DMS 273 treated with DMSO at 0.1 percent for 48 hours (cell line): ENCODE measurements at places on chromosomes 16 and 17.
A peak's percentile ranks its signal among the peaks of the same experiment; 100 is the strongest.

DNA sequence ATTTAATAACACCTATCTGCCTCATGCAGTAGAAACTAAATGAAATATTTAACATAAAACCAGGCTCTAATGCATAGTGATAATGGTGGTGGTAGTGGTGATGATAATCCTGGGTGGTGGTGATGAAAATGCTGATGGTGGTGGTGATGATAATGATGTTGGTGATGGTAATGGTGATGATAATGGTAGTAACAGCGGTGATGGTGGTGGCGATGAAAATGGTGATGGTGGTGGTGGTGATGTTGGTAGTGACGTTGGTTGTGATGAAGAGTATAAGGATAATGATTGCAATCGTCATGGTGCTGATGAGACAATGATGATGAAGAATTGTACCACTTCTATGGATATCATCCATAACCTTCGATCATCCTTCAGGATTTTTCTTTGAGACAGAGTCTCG lies 173.7 kb upstream of the CDH11 start:
- no peak for DNase-seq

- DNase-seq, result no peak
Observed at GRCh38 chr17:17545031-17545820, 46.3 kb downstream of the PEMT start.

- DNase-seq, result no peak
Observed at GRCh38 chr16:51592001-51592501, 441.0 kb upstream of the SALL1 start.

DNA sequence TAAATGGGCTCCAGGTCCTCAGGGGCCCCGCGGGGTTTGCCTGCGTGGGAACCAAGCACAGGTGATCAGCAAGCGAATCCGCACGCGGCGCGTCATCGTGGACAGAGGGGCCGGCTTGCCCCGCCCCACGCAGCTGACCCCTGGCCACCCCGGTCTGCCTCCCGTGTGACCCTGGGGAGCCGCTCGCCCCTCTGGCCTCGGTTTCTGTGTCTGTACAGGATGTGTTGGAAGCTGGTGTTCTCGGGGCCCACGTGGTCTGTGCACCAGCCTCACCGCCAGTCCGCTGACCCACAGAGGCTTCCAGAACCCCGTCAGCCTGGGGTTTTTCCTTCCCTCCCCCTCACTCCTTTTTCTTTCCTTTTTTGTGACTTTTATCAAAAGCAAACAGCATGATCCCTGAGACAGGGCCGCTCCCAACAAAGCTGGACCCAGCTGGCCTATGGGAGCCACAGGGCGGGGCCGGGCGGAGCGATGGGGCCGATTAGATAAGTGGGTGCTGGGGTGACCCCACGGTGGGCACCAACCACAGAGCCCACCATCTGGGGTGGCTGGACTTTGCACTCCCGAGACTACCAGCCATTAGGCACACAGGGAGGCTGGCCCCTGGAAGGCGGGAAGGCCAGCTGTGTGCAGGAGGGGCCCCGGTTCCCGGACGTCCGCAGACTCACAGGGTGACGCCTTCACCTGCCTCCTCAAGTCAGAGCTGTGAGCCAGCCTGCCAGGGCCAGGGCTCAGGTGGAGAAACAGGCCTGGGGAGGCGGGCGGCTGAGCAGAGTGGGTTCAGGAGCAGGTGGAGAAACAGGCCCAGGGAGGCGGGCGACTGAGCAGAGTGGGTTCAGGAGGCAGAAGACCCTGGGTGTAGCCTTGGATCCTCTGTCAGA lies 56.0 kb downstream of the ZFPM1 start:
- no peak for DNase-seq

GRCh38 chr17:57578608-57579225 lies 166.4 kb downstream of the CCDC182 start:
- DNase-seq, result peak; percentile 50

GRCh38 chr16:82995924-82996441 lies 369.2 kb downstream of the CDH13 start:
- DNase-seq, result no peak
